Activated naive CD4-positive, alpha-beta T cell treated with Interleukin-2 at 50 U/mL for 16 hours (primary cell): ENCODE measurements at places on chromosomes 16 and 17.

DNA sequence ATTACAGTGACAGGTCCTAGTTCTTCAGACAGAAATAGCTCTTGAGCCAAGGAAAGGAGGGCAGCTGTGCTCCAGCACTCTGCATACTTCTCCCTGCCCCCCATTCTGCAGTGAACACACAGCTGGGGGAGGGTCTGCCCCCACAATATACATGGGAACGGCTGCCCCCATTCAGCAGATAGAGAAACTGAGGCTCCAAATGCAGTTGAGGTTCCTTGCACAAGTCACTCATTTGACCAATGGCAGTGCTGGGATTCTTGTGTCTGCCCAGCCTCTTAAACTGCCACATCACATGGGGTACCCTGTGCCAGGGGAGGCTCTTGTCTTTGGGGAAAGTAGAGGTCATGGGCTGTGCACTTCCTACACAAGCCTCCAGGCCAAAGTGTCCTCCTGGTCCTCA is 10.9 kb upstream of the PDP2 start:
- no peak for DNase-seq

- no peak for DNase-seq
Measured at GRCh38 chr17:2239170-2239551, 64.4 kb downstream of the SMG6 start.

- DNase-seq: no peak
Measured at GRCh38 chr16:86800894-86801293, 222.5 kb downstream of the FOXL1 start.

GRCh38 chr16:29107299-29107698 is 122.4 kb downstream of the LAT start:
- no peak for DNase-seq

DNA sequence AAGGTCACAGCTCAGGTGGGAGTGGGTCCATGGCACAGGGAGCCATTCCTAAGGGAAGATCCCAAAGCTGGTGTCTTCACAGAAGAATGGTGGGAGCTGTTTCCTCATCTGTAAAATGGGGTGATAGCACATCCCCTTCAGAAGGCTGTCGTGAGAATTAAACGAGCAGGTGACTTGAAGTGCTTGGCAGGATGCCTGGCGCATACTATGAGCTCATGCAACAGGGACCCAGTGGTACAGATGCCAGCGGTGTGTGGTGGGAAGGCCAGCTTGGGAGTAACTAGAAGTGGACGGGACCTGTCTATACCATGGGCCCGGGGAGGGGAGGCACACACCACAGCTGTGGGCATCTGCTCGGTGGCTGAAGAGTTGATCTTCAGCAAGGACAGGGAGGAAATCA is 189.3 kb upstream of the TNRC6C start:
- DNase-seq: no peak

- DNase-seq: no peak
Measured at GRCh38 chr16:87423429-87423828, 31.3 kb downstream of the MAP1LC3B start.

DNA sequence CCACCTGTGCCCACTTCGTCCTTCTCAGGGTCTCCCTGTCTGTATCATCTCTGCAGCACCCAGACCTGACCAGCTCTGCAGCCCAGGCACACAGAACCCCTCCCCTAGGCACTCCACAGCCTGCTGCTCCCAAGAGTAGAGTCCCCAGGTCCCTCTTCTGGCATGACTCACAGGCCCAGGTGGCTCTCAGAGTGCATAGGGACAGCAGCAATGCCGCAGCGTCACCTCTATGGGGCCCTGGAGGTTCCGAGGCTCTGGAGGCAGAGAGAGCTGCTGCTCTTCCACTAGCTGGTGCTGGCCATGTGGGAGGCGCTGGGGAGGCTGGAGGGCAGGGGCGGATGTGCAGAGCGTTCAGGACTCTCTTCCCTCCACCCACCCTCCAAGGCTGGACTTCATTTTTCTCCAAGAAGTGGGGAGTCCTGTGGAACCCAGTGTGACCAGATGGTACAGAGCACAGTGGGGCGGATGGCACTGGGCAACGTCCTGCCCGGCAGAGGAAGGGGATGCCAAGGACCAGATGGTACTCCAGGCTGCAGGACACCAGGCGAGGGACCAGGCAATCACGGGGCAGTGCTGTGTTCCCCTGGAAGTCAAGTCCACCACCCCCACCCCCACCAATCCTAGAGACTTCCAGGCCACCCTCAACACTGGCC is 151.7 kb downstream of the RBFOX3 start:
- DNase-seq: no peak

GRCh38 chr17:76009447-76009846 is 8.8 kb downstream of the CDK3 start:
- no peak for DNase-seq

DNA sequence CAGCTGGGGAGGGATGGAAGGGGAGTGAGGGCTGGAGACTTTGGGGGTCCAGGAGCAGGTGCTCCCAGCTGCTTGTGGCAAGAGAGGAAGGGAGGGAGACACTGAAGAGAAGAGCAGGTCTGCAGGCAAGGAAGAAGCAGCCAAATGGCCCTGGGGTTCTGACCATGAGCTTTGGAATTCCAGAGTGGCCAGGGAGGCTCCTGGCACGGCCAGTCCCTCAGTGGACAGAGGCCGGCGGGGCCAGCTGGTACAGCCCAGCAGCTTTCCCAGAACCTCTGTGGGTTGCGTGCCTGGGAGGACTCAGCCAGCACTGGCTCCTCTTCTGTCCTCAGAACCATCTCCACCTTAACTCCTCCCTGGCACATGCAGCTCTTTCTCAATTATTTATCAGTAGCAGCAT is 233.0 kb downstream of the MSI2 start:
- DNase-seq: no peak

- no peak for DNase-seq
Measured at GRCh38 chr17:37225465-37225864, 150.3 kb upstream of the C17orf78 start.

DNA sequence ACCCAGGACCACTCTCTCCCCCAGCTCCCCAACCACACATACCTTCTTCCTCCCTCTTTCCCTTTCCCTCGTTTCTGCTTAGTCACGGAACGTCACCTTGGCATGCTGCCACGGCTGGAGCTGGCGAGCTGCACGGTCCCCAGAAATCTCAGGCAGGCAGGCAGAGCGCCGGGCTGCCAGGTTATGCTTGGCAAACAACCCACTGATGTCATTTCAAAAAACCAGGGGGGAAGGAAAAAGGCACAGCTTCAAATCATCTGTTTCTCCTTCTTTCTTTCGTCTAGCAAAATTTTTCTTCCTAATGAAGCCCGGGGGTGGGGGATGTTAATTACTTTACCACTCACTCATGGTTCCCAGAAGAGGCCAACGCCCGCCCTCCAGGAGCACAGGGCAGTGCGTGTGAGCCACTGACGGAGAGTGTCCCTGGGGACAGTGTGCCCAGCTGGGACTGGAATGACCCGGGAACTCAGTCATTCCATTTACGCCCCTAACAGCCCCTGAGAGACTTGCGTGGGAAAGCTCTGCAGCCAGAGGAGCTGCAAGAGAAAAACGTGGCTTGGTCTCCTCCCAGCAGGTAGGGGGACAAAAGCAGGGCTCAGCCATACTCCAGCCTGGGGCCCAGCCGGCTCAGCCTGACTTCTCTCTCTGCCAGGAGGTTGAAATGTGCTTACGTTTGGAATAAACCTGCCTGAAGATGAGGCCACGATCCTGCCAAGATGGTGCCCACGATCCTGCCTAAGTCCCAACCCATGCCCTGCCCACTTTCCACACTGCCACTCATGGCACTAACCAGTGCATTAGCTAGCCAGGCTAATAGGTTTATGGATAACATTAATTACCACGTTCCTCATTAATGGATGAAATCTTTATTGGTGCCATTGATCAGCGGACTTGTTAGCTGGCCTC is 198.9 kb downstream of the ZFHX3 start:
- DNase-seq: no peak

GRCh38 chr17:18921485-18921884 is 30.5 kb upstream of the SLC5A10 start:
- DNase-seq: no peak

DNA sequence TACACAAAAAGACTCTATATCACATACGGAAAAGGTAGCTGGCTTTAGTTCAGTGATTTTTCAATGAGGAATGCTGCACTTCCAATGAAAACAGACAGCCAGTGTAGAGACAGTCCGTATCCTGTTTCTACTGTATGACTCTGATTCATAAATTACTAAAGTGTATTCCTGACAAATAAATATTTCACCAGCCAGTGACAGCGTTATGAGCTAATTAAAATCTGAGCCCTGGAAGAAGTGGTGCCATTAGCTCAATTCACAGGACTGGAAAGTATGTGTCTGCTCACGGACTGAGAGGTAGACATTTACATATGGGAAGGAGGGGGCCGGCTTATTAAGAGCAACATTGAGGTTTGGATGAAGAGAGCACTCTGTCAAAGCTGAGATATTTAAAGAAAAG is 207.9 kb upstream of the RBFOX1 start:
- no peak for DNase-seq

- DNase-seq: no peak
Measured at GRCh38 chr17:81471818-81472456, 40.7 kb downstream of the ACTG1 start.

DNA sequence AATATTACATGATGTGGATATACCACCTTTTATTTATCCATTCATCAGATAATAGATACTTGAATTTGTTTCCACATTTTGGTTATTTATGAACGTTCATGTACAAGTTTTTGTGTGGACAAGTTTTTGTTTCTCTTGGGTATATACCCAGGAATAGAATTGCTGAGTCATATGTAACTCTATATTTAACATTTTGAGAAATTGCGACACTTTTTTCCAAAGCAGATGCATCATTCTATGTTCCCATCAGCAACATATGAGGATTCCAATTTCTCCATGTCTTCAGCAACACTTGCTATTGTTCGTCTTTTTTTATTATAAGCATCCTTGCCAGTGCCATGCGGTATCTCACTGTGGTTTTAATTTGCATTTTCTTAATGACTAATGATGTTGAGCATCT is 93.9 kb downstream of the GSG1L start:
- DNase-seq: no peak

DNA sequence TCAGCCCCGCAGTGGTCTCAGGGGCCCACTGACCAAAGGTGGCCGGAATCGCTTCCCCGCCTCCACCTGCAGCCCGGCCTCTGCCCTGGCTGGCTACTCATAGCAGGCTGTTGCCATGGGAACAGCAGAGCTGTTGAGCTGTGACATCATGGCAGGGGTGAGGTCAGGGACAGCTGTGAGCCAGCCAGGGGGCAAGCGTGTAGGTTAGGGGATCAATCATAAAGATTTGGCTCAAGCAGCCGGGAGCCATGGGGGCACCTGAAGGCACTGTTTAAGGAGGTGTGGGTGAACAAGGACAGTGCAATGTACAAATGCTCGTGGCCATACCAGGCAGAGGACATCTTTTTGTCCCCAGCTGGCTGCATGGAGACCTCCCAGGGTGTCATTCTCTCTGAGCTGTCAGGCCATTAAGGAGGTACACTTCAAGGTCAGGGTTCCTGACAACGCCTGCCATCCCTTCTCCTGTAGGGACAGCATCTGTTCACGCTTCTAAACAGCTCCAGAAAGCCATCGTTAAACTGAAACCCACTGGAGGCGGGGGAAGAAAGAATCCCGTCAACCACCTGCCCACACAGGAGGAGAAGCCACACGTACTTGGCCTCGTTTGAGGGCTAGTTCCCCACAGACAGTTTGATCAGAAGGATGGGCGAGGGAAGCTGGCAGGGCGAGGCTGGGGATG is at the start of gene CEP295NL:
Gene CEP295NL, minus strand, starts transcription at position 101 of the 679 bp plus-strand sequence. CDS start 1,373 bp downstream, outside the sequence.
- DNase-seq: no peak

- peak; percentile 5 for DNase-seq
Measured at GRCh38 chr17:189444-189843, 8.0 kb upstream of the DOC2B start.

- DNase-seq: no peak
Measured at GRCh38 chr17:15083225-15083624, 181.9 kb downstream of the PMP22 start.

DNA sequence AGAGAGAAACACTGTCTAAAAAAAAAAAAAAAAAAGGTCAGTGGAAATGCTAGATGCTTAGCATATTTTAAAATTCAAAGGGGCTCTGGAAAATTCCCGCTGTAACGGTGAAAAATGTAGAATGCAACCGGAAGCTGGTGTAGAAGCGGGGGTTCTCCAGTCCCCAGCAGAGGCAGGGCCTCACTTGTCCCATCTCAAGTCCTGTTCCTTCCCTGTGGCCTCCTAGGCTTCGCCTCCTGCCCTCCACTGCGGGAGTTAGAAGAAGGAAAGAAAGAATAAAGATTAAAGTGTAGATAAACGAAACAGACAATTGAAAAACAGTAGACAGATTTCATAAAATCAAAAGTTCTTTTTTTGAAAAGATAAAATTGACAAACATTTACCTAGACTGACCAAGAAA is 14.8 kb upstream of the ZNF287 start:
- DNase-seq: peak; percentile 6

DNA sequence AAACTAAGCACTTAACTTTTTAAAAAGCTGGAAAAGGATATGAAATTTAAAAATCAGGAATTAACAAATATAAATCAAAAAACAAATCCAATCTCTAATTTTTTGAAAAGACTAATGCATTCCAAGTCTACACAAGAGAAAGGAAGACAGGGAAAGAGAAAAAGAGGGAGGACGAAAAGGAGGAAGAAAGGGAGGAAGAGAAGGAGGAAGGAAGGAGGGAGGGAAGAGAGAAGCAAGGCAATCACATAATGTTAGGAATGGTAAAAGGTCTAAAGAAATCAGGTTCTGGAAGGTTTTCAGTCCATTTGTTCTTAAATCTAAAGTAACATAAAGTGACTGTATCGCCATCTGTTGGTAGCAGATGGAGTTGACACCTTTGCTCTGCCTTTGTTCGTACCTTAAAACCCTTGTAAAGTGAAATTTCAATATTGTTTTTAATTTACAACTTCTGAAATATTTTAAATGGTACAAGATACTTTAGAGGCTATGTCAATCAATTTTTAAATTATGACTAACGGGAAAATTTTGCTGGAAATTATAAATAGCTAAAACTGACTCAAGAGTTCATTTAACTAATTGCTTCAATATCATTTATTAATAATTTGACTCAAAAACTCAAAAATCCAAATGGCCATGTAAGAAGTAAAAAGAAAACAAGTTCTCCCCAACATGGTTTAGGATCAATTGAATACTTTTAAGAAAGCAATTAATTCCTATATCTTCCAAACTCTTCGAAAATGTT is 20.4 kb upstream of the CDYL2 start:
- DNase-seq: peak; percentile 31

- no peak for DNase-seq
Measured at GRCh38 chr16:15542734-15543347, 100.1 kb downstream of the MARF1 start.

DNA sequence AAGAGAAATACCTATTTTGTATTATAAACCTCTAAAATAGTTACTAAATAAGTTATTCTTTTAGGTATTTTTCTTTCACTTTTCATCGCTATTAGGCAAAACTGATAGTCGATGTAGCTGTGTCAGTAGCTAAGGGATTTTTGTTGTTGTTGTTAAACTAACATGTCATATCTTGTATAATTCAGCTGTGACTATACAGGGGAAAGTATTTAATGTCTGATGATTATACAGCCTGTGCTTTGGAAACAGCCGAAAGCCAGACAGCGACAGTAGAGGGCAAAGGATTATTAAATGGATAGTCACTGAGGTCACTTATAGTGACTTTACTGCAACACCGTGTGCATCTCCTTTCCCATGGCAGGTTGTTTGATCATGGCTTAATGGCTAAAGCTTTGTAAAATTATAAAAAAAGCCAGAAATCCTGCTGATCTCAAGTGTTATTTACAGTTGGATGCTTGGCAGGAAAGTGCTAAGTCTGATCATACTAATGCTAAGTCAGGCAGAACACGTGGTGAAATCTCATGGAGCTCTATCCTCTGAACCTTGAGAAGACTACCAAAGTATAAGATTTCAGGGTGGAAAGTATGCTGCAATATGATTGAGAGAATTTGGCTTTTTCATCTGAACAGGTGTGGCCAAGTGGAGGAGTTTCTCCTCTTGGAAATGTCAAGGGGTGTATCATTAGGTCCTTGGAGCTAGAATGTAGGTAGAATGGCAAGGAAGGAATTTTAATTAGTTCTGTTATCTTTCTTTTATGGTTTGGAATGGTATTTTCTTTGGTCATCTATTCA is 88.4 kb downstream of the FTO start:
- no peak for DNase-seq
